ENCODE measurements at places on chromosomes 16 and 17.

- no peak for DNase-seq
Measured at GRCh38 chr17:77640252-77640651, 318.3 kb upstream of the TNRC6C start.

DNA sequence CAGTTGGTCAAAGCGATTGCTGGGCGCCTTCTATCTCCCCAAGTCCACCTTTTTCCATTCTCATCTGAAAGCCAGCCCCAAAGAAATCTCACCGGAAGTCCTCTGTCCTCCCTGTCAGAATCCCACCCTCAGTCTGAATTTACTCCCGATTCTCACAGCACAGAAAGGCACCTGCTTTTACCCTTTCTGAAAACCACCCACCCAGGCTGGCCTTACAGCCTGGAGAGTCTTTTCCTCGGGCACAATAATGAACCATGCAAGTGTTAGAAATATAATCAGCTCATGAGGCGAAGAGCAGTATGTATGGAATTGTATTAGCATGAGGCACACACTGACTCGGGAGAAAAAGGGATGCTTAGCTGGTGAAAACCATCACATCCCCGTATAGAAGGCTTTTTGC, 1.2 kb upstream of the ZFHX3 start:
- no peak for DNase-seq

- no peak for DNase-seq
Measured at GRCh38 chr17:79612468-79613194, 1.8 kb upstream of the RBFOX3 start.

DNA sequence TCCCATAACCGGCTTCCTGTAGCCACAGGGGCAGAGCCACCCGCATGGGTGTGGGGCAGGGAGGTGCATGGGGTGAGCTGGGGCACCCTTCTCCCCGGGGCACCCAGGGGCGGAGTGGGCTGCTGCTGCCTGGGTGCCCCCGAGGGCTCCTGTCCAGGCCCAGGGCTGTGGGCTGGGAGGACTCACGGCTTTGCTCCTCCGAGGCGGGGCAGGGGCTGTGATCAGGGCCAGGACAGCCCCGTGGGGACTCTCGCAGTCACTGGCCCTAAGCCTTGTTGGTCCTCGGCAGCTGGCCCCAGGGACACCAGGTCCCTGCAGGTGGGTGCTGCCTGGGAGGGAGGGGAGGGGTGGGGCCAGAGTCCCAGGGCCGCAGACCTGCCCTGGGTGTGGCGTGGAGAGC, 19.7 kb downstream of the CACNA1H start:
- DNase-seq: no peak

- no peak for DNase-seq
Measured at GRCh38 chr17:74512036-74512435, 19.2 kb downstream of the CD300LB start.

DNA sequence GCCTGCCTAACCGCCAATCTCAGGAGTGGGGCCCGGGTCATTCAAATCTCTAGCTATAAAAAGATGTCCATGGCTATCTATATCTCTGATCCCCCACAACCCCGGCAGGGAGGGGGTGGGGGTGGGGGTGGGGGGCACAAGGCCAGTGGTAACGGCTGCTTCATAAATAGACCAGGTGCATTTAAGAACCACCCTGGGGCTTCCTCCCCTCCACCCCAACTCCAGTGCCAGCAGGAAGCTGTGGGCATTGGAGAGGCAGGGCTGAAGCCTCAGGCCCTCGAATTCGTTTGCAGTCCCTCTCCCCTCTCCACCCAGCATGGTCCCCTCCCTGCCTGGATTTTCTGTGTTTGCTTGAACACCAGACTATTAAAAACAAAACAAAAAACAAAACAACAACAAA, 56.0 kb downstream of the RAP1GAP2 start:
- no peak for DNase-seq

GRCh38 chr16:82177555-82177954, 7.5 kb upstream of the MPHOSPH6 start:
- DNase-seq: no peak

DNA sequence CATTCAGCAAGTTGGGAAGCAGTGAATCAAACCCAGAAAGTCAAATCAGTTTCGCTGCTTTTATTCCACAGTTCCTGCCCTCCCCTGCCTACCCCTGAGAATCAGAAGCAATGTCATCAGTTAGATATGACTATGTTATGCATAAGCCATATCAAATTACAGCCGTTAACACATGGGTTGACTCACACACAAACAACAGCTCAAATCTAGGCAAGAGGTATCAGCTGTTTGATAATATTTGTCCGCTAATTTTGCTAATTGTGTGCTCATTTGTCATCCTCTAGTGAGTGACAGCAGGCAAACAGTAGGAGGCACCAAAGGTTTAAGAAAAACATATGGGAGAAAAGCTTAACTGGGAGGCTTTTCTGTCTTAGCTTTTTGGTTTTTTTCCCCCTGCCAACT, 327.4 kb upstream of the CCL2 start:
- no peak for DNase-seq

GRCh38 chr17:18144855-18145254, 36.3 kb downstream of the MYO15A start:
- DNase-seq: no peak

DNA sequence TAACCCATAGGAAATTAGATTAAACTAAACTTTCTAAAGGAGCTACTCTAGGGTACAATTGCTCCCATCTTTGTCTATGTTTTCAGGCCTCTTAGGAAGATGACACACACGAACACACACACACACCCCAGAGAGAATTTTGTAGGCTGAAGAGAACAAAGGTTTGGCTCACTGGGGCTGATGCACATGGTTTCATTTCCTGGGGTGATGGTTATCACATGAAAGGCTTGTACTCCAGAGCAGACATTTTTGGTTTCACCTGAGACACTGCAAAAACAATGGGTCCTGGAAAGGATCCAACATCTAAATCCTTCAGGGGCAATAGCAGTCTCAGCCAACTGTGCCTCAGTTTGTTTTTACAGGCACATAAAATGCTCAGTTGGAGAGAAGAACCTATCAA, 62.8 kb downstream of the GRB7 start:
- DNase-seq: no peak

- DNase-seq: no peak
Measured at GRCh38 chr16:82715160-82715559, 88.4 kb downstream of the CDH13 start.

- DNase-seq: no peak
Measured at GRCh38 chr16:12390644-12391043, 413.0 kb downstream of the CPPED1 start.

GRCh38 chr16:83932955-83933673, 19.9 kb upstream of the OSGIN1 start:
- DNase-seq: no peak

- DNase-seq: no peak
Measured at GRCh38 chr16:1772362-1772907, at the start of gene EME2. EME2 (plus strand) TSS chr16:1772810; CDS start chr16:1773228, 418 bp downstream.

DNA sequence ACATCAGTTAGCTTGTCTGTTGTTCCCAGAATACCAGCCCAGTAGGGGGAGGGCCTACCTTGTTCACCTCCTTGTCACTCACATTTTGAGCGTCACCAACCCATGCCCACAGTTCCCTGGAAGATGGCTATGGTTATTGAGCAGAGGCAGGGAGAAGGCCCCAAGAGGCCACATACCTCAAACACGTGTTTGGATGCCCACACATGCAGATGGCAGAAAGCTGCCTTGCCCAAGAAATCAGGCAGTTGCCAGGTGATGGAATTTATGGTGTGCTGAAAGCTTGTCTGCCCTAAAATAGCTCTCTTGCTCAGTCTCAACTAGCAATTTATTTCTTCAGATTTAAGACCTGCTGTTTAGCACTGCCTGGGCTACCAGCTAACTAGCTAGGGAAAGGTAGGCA, 16.5 kb upstream of the CMTM4 start:
- no peak for DNase-seq

- no peak for DNase-seq
Measured at GRCh38 chr16:83300326-83300725, 507.5 kb upstream of the HSBP1 start.

DNA sequence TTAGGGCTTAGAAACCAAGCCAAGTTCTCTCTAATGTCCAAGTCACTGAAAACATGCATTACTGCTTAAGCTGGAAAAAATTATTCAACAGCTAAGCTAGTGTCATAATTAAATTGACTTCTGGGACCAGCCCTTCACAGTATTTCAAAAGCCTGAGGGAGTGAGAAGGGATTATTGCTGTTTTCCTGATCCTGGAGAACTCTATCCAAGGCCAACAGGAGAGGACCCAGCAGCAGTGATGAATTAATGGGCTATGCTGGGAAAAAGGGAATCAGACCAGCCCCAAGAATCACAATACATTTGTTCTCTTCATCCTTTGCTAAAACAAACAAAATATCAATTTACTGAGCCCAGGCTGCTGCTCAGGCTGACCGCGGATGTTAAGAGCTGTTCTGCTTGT, 34.5 kb upstream of the CLEC3A start:
- no peak for DNase-seq

DNA sequence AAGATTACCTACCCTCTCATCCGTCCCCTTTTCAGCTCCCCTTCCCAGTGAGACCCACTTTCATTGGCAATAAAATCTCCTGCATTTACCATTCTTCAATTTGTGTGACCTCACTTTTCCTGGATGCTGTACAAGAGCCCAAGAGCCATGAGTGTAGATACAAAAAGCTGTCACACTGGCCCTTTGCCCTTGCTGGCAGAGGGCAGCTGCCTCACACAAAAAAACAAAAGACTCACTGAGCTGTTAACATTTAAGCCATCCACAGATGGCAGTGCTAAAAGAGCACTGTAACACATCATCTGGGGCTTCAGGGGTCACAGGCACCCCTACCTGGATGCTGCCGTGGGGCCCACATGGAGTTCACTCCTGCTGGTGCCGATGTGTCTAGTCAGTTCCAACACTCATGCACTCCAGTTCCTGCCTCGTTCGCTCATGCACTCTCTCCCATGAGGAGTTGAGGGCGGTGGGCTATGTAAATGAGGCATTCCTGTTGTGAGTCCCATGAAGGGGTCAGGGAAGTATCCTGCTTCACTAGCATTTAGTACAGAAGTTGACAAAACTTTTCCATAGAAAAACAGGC, 123.1 kb downstream of the CA10 start:
- no peak for DNase-seq

DNA sequence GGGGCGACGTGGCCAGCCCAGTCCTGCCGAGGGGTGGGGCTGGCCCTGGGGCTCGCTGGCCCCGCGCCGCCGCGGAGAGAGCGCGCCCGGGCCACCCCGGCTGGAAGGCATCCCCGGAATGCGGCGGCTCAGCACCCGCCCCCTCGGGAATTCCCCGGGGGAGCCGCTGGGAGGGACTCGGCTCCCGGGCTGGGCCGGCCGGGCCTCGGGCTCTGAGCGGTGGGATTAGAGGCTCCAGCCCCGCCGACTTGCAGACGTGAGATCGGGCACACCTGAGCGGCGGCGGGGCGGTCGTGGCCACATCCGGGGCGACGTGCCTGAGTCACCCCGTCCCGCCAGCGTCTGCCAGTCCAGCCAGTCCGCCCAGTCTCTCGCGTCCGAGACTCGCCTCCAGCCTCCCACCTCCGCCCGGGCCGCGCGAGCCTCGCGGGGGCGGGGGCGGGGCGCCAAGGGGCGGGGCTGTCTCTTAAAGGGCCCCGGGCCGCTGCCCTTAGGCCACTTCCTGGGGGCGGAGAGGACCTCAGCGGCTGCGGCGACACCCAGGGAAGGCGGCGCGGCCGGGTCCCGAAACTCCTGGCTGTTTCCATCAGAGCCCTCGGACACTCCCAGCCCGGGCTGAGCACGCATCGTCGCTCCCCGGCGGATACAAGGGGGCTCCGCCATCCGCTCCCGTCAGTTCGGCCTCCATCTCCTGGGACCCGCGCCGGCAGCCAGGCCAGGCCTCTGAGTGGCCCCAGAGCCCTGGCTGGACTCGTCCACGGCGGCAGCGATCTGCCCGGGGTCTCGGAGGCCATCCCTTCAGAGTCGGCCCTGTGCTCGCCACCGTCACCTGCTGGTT, at the start of gene KCTD11:
Gene KCTD11 (plus strand): TSS at position 498 of the 838 bp plus-strand sequence.
- DNase-seq: peak; percentile 27

DNA sequence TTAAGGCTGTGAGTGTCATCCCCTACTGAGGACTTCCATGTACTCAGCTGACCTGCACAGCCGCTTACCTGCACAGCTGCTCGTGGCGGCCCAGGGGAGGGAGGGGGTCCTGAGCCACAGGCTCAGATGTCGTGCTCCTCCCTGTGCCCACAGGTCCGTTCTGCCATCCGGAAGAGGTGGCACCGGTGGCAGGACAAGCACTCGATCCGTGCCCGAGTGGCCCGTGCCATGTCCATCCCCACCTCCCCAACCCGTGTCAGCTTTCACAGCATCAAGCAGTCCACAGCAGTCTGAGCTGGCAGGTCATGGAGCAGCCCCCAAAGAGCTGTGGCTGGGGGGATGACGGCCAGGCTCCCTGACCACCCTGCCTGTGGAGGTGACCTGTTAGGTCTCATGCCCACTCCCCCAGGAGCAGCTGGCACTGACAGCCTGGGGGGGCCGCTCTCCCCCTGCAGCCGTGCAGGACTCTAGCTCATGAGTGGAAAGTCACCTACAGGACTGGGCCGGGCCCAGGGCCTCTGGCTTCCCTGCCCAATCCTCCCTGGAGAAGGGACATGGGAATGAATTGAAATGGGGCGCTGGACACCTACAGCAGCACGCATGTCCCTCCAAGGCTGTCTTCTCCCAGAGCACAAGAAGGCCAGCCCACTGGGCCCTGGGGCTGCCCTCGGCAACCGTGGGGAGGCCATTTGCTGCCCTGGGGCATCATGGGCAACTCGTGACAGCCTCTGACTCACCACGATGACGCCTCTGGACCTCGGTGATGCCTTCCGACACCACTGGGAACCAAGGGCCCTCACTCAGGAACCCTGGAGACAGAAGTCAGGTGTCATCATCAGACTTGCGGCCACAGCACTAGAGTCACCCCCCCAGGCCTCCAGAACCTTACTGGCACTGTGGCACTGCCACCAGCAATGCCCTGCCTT, 9.9 kb upstream of the SPPL2C start:
- DNase-seq: no peak

DNA sequence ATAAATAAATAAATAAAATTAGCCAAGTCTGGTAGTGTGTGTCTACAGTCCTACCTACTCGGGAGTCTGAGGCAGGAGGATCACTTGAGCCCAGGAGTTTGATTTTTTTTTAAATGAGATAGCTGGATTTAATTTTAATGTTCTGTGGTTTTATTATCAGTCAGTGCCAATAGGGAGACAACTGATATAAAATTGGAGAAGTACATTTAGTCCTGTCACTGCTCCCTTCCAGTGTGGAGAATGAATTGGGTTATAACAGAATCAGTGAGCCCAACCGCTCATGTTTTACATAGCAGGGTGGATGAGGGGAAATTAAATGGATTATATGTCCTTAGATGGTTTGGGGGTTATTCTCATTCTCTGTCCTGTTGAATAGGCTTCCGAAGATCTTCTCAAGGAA, 6.2 kb downstream of the NME1 start:
- no peak for DNase-seq

All from cortex of kidney (tissue), 1 donor.